ENCODE measurements at places on chromosomes 13 and 19.

- no peak for DNase-seq
Observed at GRCh38 chr13:84616864-84617263, 734.6 kb upstream of the SLITRK1 start.

DNA sequence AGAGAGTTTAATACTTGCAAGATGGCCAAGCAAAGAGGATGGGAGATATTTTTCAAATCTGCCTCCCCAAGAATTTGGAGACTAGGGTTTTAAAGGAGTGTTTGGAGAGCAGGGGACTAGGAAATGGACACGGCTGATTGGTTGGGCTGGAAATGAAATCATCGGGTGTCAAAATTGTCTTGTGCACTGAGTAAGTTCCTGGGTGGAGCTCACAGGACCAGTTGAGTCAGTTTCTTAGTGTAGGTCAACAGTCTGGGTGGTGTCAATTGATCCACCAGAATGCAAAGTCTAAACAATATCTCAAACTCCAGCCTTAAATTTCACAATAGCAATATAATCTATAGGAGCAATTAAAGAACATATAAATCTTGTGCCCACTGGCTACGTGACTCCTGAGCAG is 23.0 kb upstream of the CEACAM4 start:
- DNase-seq, result no peak

GRCh38 chr13:39406688-39407087 is 196.3 kb downstream of the LHFPL6 start:
- DNase-seq, result no peak

GRCh38 chr19:42469311-42470235 is 26.8 kb upstream of the CXCL17 start:
- no peak for DNase-seq

GRCh38 chr13:87244256-87244890 is 426.8 kb upstream of the SLITRK5 start:
- DNase-seq, result no peak

DNA sequence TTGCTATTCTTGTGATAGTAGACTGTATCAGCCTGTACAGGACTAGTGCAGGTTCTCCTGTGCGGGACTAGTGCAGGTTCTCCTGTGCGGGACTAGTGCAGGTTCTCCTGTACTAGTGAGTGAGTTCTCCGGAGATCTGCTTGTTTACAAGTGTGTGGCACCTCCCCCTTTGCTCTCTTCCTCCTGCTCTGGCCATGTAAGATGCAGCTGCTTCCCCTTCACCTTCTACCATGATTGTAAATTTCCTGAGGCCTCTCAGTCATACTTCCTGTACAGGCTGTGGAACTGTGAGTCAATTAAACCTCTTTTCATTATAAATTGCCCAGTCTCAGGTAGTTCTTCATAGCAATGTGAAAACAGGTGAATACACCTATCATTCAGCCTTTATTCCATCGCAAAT is 289.6 kb downstream of the TEX29 start:
- DNase-seq, result no peak
